ENCODE measurements at places on chromosomes 3 and 15. TPM values are rescaled to one million over a fixed set of nuclear protein-coding genes. Genes with fewer than 3 reads are reported as not detected.

The CASR gene
- 0.15 TPM for total RNA-seq

The SGO1 gene
- 38.3 TPM for total RNA-seq

The PLAAT1 gene
- total RNA-seq: not detected

The TNFAIP8L3 gene
- total RNA-seq: 0.13 TPM

DNA sequence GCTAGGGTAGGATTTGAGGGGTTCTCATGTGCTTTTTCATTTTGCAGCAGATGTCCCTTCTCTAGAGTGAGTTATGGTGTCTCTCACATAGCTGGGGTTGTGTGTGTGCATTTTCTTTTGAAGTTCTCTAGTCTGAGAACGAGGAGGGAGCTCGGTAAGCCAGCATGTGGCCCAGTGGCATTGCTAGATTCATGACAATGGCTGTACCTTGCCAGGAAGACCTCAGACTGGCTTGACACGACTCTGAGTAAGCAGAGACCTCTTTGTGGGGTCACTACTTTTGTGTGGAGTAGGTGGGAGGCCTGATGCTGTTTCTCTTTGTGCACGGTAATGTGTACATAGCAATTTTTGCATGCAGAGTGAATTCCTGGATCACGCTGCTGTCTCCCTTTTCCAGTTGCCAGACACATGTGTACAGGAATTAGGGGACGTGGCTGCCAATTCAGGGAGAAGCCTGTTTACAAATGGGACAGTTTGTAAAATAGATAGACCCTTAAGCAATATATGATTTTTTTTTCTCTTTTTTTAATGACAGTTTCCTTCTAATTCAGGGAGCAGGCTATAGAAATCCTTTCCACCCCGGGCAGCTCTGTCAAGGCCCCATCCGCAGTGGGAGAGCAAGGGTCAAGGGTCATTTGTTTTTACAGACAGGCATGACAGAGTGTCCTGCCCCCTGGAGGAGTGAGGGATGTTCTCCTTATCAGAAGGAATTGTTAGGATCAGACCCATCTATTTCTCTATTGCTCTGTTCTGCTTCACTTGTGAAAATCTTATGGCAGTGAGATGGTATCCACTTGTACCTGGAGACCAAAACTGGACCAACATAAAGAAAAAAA, 4.6 kb downstream of the CACNA1D start:
- peaks cover 6% of the 10 kb centered on the region for H3K4me1 ChIP-seq
- DNase-seq: no peak
- no peaks in the 10 kb centered on the region for H3K36me3 ChIP-seq
- H3K4me3 ChIP-seq: no peak overlapping the region
- H3K27me3 ChIP-seq: peaks cover 53% of the 10 kb centered on the region
- no peak overlapping the region for H3K27ac ChIP-seq

DNA sequence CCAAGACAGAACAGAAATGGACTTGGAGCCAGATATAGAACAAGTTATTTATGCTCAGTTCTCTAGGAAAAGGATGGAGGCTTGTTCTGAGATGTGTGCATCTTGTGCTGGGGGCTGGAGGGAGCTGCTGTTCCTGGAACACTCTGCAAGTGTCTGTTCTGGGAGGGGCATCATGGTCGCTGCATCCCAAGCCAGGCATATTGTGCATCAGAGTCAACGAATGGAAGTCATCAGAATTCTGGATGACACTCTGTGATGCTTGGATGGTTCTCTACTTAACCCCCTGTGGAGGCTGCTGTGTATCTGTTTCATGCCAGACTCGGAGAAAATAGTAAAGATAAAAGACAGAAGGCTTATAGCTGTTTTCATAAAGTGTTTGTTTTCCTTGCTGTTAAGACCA, 34.7 kb downstream of the RPL22L1 start:
- H3K4me1 ChIP-seq: peaks cover 1% of the 10 kb centered on the region
- no peak for DNase-seq
- peaks cover 51% of the 10 kb centered on the region for H3K27me3 ChIP-seq
- H3K27ac ChIP-seq: no peak overlapping the region
- H3K36me3 ChIP-seq: no peaks in the 10 kb centered on the region

- DNase-seq: no peak
- no peak overlapping the region for H3K27ac ChIP-seq
- no peaks in the 10 kb centered on the region for H3K4me1 ChIP-seq
- no peaks in the 10 kb centered on the region for H3K27me3 ChIP-seq
- no peaks in the 10 kb centered on the region for H3K36me3 ChIP-seq
Measured at GRCh38 chr3:104523136-104523535, 843.6 kb upstream of the ALCAM start.

DNA sequence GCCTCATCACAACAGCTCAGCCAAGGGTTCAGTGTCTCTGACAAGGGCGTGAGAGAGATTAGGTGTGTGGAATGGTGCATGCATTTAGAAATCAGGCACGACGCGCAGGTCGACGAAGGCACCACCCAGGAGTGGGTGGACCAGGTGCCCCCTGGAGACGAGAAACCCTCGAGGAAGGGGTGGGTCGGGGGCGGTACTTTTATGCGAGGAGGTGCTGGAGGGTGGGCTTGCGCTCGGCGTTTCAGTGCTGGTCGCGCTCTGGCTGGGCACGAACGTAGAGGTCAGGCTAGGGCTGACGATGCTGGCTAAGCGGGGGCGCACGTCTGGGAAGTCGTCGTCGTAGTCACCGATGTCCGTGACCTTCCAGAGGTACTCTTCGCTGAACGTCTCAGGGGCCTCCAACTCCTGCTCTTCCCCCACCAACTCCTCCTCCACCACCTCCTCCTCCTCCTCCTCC, 393 bp downstream of the ERICH6 start:
- peak overlapping the region; percentile 83 for H3K4me3 ChIP-seq
- DNase-seq: peak; percentile 50
- peaks cover 29% of the 10 kb centered on the region for H3K4me1 ChIP-seq
- H3K27me3 ChIP-seq: peaks cover 6% of the 10 kb centered on the region

DNA sequence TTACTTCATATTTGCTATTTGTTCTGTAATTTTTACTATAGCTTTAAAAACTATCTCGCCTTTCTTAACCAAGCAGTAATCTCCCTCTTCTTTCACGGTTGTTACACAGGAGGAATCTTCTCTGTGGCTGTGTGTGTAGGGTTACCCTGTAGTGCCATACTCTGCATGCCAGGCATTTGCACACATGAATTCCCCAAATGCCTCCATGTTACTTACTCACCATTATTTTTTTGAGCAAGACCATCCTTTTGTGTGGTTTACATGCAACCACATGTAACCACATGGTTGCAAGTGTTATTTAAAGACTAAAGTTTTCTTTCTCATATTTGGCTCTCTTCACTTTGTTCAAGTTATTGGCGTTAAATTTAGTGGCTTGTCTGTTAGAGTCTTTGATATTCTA, 45.5 kb downstream of the HPS3 start:
- peaks cover 10% of the 10 kb centered on the region for H3K4me1 ChIP-seq
- H3K36me3 ChIP-seq: peaks cover 44% of the 10 kb centered on the region
- H3K4me3 ChIP-seq: no peak overlapping the region
- no peaks in the 10 kb centered on the region for H3K27me3 ChIP-seq

DNA sequence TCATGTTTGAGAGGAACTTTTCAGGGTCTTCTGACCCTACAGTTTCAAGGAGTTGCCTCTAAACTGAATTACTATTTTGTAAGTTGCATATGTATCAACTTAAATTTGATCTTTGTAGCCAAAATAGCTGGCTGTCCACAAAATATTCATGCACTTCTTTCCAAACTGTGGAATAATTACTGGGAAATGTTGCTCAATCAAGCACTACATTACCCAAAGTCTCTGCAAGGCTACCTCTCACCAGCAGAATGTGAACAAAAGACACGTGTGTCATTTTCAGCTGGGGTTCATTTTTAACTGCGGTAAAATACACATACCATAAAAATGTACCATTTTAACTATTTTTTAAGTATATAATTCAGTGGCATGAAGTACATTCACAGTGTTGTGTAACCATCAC, 320.4 kb downstream of the CTNNB1 start:
- H3K27ac ChIP-seq: no peak overlapping the region
- no peaks in the 10 kb centered on the region for H3K36me3 ChIP-seq
- H3K4me3 ChIP-seq: no peak overlapping the region

- no peak overlapping the region for H3K27ac ChIP-seq
- H3K27me3 ChIP-seq: peaks cover 2% of the 10 kb centered on the region
Measured at GRCh38 chr15:67249830-67250229, 4.6 kb downstream of the AAGAB start.

GRCh38 chr3:37770336-37770735, 91.3 kb upstream of the CTDSPL start:
- no peaks in the 10 kb centered on the region for H3K4me1 ChIP-seq
- no peaks in the 10 kb centered on the region for H3K36me3 ChIP-seq
- no peak for DNase-seq
- H3K4me3 ChIP-seq: no peak overlapping the region

DNA sequence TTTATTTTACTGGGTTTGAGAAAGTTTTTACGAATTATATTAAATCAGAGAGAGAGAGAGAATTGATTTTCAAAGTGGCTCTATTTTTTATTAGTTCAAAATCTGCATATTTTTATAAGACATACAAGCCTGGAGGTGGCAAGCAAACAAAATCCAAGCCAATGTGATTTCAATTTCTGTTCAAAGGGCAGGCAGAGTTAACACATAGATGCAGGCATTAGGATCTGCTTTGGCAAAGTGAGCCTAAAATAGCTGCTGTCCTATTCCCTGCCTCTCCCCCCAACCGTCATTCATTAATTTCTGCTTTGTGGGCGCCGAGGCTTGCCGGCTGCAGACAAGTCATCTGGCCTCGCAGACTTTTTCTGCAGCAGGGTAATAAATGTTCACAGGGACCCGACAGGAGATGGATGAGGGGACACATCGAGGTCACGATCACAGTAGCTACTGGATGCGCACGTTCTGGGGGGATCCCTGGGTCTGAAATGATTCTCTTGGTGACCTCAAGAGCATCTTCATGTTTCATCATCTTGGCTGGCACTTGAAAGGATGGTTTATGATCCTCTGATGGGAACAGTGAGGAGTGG, 123.9 kb upstream of the SLC6A11 start:
- no peak for DNase-seq
- H3K27ac ChIP-seq: no peak overlapping the region
- no peak overlapping the region for H3K4me3 ChIP-seq
- H3K4me1 ChIP-seq: no peaks in the 10 kb centered on the region
- peaks cover 14% of the 10 kb centered on the region for H3K27me3 ChIP-seq
- H3K36me3 ChIP-seq: no peaks in the 10 kb centered on the region

GRCh38 chr3:54192026-54192425, 69.7 kb downstream of the CACNA2D3 start:
- no peaks in the 10 kb centered on the region for H3K4me1 ChIP-seq
- H3K36me3 ChIP-seq: no peaks in the 10 kb centered on the region
- no peaks in the 10 kb centered on the region for H3K27me3 ChIP-seq
